Thoracic aorta (tissue), 2 donors: ENCODE measurements at places on chromosomes 7 and 10. TPM values are rescaled to one million over a fixed set of nuclear protein-coding genes. Genes with fewer than 3 reads are reported as not detected.

- no peaks in the 10 kb centered on the region for H3K4me1 ChIP-seq
- H3K27ac ChIP-seq, result no peak overlapping the region
- DNase-seq, result no peak
- H3K27me3 ChIP-seq, result no peaks in the 10 kb centered on the region
These were observed 374.6 kb upstream of the GHITM start for GRCh38 chr10:83764666-83765065.

MYL7 gene
- total RNA-seq, result not detected

ZC3HAV1L gene
- total RNA-seq, result 22.7 TPM

DNA sequence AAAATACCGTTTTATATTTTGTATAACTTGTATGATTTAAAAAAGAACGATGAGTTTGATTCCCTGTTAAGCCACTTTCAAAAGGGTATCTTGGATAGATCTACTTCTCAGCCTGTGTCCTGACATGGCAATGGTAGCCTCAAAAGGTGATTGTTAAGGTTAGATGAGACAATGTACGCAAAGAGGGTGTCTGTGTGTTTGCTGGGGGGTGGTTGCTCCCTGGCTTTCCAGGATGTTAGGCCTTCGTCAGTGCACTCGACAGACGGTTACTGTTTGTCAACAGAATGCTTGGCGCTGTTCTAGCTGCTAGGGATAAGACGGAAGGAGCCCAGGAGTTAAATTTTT is 90.3 kb downstream of the NEURL1 start:
- no peaks in the 10 kb centered on the region for H3K36me3 ChIP-seq
- no peaks in the 10 kb centered on the region for H3K4me1 ChIP-seq
- no peak for DNase-seq
- no peak overlapping the region for H3K27ac ChIP-seq

GRCh38 chr10:69418052-69418752 is 1.5 kb upstream of the TACR2 start:
- H3K27me3 ChIP-seq, result no peaks in the 10 kb centered on the region
- DNase-seq, result no peak
- H3K4me1 ChIP-seq, result no peaks in the 10 kb centered on the region
- no peaks in the 10 kb centered on the region for H3K36me3 ChIP-seq
- H3K4me3 ChIP-seq, result no peak overlapping the region

- no peak overlapping the region for H3K4me3 ChIP-seq
- DNase-seq, result no peak
- H3K27me3 ChIP-seq, result no peaks in the 10 kb centered on the region
- H3K36me3 ChIP-seq, result no peaks in the 10 kb centered on the region
These were observed 18.0 kb downstream of the NDUFB2 start for GRCh38 chr7:140714331-140715040.

DNA sequence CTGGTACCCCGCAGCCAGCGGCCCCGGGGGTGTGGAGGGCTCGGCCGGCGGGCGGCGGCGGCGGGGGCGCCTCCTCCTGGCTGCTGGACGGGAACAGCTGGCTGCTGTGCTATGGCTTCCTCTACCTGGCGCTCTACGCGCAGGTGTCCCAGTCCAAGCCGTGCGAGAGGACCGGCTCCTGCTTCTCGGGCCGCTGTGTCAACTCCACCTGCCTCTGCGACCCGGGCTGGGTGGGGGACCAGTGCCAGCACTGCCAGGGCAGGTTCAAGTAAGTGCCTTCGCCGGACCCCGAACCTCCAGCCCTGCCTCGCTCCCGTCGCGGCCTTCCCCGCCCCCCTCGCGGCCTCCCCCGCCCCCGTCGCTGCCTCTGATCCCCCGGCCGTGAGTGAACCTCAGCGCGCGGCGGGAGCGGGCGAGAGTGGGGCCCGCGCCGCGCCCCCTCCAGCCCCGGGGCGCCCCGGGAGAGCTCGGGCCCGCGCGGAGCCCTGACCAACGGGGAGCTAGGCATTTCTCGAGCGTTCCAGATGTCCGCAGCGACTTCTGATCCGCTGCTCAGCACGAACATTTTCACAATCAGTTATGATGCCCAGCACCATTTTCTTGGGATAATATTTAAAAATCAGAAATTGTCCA is 727 bp downstream of the ATRNL1 start:
- H3K27ac ChIP-seq, result peak overlapping the region; percentile 77
- no peaks in the 10 kb centered on the region for H3K27me3 ChIP-seq
- no peaks in the 10 kb centered on the region for H3K36me3 ChIP-seq
- peaks cover 19% of the 10 kb centered on the region for H3K4me1 ChIP-seq
- no peak for DNase-seq
- H3K4me3 ChIP-seq, result peak overlapping the region; percentile 82

- no peak overlapping the region for H3K27ac ChIP-seq
- H3K27me3 ChIP-seq, result no peaks in the 10 kb centered on the region
- H3K36me3 ChIP-seq, result no peaks in the 10 kb centered on the region
- DNase-seq, result no peak
- H3K4me3 ChIP-seq, result no peak overlapping the region
These were observed 1080.4 kb downstream of the CNTNAP2 start for GRCh38 chr7:147197006-147197405.

- H3K4me3 ChIP-seq, result no peak overlapping the region
- peaks cover 19% of the 10 kb centered on the region for H3K36me3 ChIP-seq
- DNase-seq, result no peak
- H3K27me3 ChIP-seq, result no peaks in the 10 kb centered on the region
These were observed 32.1 kb downstream of the SGPL1 start for GRCh38 chr10:70847659-70848360.

DNA sequence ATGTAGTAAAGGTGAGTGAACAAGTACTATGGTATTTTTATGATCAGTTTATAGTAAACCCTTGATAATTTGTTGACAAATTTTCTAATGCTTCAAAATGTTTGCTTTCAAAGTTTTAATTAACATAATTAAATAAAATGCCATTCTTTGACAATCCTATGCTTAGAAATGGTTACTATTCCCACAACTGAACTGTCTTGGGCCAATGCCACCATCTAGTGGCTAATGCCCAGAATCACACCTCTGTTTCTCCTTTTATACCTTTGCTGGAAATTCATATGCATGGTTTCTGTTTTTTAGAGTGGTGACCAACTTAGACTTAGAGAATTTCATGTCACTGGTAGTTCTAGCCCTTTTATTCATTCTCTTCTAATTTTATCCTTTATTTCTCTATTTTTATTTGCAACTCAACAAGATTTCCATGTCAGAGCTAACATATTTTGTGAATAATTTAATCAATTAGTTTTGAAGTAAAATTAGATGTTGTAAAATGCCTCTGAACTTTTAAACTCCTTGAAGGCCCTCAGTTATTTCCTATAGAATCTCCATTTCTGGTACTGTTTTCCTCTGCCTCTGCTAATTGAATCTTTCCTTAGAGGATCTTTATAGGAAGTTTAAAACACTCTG is 31.1 kb downstream of the PCGF5 start:
- H3K4me1 ChIP-seq, result peaks cover 34% of the 10 kb centered on the region
- H3K36me3 ChIP-seq, result peaks cover 17% of the 10 kb centered on the region
- H3K27me3 ChIP-seq, result no peaks in the 10 kb centered on the region
- no peak overlapping the region for H3K4me3 ChIP-seq

- peaks cover 3% of the 10 kb centered on the region for H3K4me1 ChIP-seq
- H3K27me3 ChIP-seq, result no peaks in the 10 kb centered on the region
- H3K36me3 ChIP-seq, result peaks cover 9% of the 10 kb centered on the region
- H3K4me3 ChIP-seq, result no peak overlapping the region
- H3K27ac ChIP-seq, result no peak overlapping the region
- no peak for DNase-seq
These were observed 107.1 kb downstream of the PIP4K2A start for GRCh38 chr10:22607261-22607660.

DNA sequence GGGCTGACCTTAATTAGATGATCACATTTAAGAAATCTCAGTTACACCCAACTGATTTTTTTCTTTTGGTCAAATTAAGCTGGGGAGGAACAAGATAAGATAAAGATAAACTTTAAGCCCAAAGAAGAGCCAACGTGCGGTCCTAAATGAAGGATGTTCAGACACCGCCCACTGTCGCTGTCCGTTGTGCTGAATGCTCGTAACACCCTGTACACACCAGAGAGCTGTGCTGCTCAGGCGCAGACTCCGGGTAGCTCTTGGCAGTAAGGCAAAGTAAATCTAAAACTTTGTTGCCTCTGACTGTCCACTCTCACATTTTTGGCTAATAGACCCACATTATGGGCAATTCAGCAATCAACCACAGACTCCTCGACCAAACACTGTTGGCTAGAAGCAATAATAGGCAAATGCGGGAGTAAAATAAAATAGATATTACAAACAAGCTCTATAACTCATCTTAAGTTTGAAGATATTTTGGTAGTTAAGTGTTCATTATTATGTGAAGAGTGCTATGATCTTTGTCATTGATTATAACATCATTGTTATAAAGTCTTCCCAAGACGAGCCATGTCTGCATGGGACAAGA is 57.1 kb downstream of the PLPP4 start:
- no peaks in the 10 kb centered on the region for H3K27me3 ChIP-seq
- no peak for DNase-seq
- no peaks in the 10 kb centered on the region for H3K36me3 ChIP-seq
- no peak overlapping the region for H3K27ac ChIP-seq
- no peaks in the 10 kb centered on the region for H3K4me1 ChIP-seq
- H3K4me3 ChIP-seq, result no peak overlapping the region

- H3K4me1 ChIP-seq, result no peaks in the 10 kb centered on the region
- no peak for DNase-seq
These were observed 80.0 kb downstream of the ZNF277 start for GRCh38 chr7:112286250-112287086.

DNA sequence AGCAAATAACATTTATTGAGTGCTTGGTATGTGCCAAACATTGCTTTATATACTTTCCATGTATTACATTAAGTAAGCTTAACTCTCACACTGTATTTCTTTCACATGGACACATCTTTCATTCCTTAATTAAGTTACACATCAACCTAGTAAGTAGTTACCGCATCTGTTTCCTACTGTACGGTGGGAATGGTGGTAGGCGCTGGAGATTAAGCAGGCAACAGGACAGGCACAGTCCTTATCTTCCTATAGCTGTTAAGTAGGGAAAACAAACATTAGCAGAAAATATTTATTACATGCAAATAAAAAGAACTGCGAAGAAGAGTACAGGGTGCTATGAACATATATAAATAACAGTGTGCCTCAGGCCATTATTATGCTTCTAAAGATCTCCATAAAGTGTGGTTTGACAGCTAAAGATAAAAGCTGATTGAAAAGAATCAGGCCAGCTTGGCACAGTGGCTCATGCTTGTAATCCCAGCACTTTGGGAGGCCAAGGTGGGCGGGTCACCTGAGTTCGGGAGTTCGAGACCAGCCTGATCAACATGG is 105.0 kb downstream of the SUGCT start:
- H3K27ac ChIP-seq, result no peak overlapping the region
- H3K4me3 ChIP-seq, result no peak overlapping the region
- DNase-seq, result no peak
- no peaks in the 10 kb centered on the region for H3K4me1 ChIP-seq
- no peaks in the 10 kb centered on the region for H3K27me3 ChIP-seq
- H3K36me3 ChIP-seq, result no peaks in the 10 kb centered on the region

TFR2 gene
- total RNA-seq, result 1.9 TPM

GRCh38 chr7:74064696-74065095 is 18.9 kb upstream of the LIMK1 start:
- peaks cover 66% of the 10 kb centered on the region for H3K36me3 ChIP-seq
- H3K27ac ChIP-seq, result peak overlapping the region; percentile 49
- no peak for DNase-seq
- H3K4me1 ChIP-seq, result peaks cover 33% of the 10 kb centered on the region

LMTK2 gene
- total RNA-seq, result 17.6 TPM

GRCh38 chr7:108178398-108178797 is 48.2 kb upstream of the LAMB4 start:
- no peaks in the 10 kb centered on the region for H3K36me3 ChIP-seq
- no peaks in the 10 kb centered on the region for H3K27me3 ChIP-seq
- no peak overlapping the region for H3K27ac ChIP-seq
- no peak for DNase-seq

ZNF479 gene
- not detected for total RNA-seq

GRCh38 chr7:28483908-28484605 is 71.7 kb downstream of the CREB5 start:
- no peaks in the 10 kb centered on the region for H3K27me3 ChIP-seq
- peaks cover 26% of the 10 kb centered on the region for H3K4me1 ChIP-seq
- H3K4me3 ChIP-seq, result no peak overlapping the region
- H3K27ac ChIP-seq, result no peak overlapping the region
- DNase-seq, result no peak

GRID1 gene
- 0.27 TPM for total RNA-seq

- peaks cover 21% of the 10 kb centered on the region for H3K36me3 ChIP-seq
- no peak overlapping the region for H3K27ac ChIP-seq
These were observed 113.1 kb downstream of the ZMYND11 start for GRCh38 chr10:248307-248706.

TUBB8 gene
- total RNA-seq, result not detected

- no peaks in the 10 kb centered on the region for H3K4me1 ChIP-seq
- no peak overlapping the region for H3K27ac ChIP-seq
- DNase-seq, result no peak
- no peaks in the 10 kb centered on the region for H3K36me3 ChIP-seq
These were observed 28.0 kb upstream of the CPN1 start for GRCh38 chr10:100109670-100110069.

DNA sequence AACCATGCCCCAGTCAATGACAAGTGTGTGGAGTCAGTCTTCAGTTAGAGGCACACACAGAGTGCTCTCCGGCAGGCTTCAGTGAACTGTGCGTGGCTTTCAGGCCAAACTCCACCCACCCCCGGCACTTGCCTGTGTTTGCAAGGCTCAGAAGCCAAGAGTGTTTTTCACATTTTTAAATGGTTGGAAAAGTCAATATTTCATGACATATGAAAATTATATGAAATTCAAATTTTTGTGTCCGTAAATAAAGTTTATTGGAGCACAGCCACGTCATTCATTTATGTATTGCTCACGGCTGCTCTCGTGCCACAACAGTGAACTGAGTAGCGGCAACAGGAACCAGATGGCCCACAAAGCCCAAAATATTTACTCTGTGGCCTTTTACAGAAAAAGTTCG is 104.7 kb downstream of the SFMBT2 start:
- no peaks in the 10 kb centered on the region for H3K36me3 ChIP-seq
- no peaks in the 10 kb centered on the region for H3K27me3 ChIP-seq
- no peak overlapping the region for H3K27ac ChIP-seq
- no peak overlapping the region for H3K4me3 ChIP-seq
- no peak for DNase-seq

DNA sequence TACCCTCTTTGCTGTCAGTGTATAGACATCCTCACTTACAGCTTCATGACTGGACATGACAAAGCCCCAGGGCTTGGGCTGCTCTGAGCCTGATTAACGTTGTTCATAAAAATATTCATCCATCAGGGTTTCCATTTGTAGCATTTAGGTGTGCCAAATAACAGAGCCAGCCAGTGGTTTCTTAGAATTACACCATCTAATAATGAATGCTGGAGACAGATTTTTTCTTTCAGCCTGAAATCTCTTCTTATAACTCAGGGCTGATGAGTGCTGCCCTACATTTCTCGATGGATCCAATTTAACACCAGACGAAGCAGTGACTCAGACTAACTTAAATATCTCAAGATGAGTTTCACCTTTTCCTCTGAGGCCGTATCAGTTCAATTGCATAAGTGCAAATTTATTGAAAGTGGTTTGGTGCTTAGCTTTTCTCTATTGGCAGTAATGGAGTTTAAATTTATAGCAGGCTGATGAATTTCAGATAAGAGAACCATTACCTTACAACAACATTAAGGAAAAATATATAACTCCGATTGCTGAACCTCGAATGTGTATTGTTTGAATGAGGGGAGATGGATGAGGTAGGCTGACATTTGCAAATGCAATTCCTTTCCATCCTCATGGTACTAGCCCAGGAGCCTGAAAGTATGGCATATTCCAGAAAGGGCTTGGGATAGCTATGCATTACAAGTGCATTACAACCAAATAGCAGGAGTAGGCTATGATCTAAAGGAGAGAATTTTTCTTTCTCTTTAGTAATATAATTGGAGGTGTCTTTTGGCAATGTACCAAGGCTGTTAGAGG is 900.6 kb downstream of the KCNMA1 start:
- no peak for DNase-seq
- H3K4me1 ChIP-seq, result peaks cover 12% of the 10 kb centered on the region
- H3K27me3 ChIP-seq, result no peaks in the 10 kb centered on the region
- no peaks in the 10 kb centered on the region for H3K36me3 ChIP-seq
- H3K27ac ChIP-seq, result no peak overlapping the region

CCDC136 gene
- 29.3 TPM for total RNA-seq
